ENCODE measurements at places on chromosomes 1 and 21.

DNA sequence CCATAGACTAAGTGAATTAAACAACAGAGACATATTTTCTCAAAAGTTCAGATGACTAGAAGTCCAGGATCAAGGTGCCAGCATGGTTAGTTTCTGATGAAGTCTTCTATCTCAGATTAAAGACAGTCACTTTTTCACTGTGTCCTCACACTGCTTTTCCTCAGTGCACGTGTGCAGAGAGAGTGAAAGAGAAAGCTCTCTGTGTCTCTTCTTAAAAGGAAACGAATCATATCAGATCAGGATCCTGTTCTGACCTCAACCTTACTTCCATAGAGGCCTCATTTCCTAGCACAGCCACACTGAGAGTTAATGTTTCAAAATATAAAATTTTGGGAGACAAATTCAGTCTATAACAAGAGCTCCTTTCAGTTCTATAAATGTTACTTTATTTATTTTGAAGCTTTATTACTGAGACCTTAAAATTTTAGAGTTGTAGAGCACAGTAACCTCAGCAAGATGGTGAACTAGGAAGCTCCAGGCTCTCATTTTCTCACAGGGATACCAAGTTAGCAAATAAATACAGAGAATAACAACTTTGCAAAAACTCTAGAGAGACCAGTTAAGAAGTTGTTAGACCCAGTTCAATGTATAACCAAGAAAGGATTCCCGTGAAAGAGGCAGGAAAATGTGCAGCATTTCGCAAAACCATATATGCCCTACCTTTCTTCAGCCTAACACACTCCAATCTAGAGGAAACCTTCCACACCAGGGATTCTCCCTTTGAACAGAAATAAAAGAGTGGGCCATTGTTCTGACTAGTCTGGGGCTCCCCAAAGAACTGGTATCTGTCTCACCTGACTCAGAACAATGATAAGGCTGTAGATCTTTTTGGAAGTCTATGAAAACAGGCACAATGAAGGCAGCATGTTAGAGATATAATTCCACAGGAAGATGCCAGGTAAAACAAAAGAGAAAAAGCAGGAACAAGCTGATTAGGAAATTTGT lies 372.2 kb downstream of the MRPL39 start:
- DNase-seq = no peak

DNA sequence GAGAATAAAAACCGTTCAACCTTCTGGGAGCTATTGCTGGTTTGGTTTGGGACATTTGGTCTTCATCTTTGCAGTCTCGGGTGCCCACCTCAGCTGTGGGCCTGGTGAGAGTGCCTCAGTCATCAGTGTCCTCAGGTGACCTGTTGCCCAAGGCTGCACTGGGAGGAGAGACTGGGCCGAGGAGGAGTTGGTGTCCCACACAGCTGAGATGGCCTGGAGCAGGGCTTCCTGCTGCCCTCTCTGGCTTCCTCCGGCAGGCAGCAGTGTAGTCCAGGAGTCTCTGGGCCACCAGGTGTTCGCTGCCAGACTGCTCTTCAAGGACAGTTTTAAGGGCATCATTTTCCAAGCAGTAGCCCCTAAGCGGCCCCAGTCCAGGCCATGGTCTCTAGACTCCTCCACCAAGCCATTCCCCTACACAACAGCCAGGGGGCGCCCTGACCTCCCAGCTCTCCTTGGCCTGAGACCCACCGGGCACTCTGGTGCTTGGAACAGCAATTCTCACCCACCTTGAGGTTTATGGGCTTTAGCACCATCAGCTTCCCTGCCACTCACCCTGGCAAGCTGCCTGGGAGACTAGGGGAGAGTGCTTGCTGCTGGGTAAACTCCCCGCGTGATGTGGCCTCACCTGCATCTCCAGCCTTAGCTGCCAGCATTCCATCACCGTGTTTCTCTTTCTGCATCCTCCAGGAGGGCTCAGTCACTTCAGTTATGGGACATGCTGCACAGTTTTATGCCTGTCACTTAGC lies 9.1 kb upstream of the SYTL1 start:
- peak; percentile 85 for DNase-seq

DNA sequence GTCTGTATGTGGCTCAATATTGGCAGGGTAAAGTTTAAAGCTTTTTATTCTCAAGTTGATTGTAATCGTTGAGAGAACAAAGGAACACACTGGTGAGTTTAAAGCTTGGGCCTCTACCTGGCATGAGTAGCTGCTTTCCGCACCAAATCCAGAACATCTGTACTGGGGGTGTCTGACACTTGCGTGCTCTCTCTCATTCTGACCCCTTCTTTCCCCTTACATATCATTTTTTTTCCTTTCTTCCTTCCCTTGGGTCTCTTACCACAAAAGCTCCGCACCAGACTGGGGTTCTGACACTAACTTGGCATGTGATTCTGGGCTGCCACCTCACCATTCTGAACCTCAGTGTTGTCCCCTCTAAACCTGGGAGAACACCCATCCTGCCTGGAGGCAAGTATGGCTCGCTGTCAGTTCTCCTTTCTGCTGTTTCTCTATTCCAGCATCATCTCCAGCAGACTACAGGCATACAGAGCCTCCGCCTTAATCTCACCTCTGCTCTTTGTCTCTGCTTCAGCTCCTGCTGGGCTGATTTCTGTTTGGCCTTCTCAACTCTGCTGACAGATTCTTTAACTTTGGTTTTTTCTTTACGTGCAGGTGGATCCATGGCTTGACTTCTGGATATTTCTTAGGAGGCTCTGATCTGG lies 859 bp upstream of the ERMAP start:
- DNase-seq = peak; percentile 64

- no peak for DNase-seq
Observed at GRCh38 chr1:18079941-18080735, 27.5 kb upstream of the IGSF21 start.

GRCh38 chr1:75745276-75745675 lies 20.8 kb downstream of the ACADM start:
- DNase-seq = no peak

DNA sequence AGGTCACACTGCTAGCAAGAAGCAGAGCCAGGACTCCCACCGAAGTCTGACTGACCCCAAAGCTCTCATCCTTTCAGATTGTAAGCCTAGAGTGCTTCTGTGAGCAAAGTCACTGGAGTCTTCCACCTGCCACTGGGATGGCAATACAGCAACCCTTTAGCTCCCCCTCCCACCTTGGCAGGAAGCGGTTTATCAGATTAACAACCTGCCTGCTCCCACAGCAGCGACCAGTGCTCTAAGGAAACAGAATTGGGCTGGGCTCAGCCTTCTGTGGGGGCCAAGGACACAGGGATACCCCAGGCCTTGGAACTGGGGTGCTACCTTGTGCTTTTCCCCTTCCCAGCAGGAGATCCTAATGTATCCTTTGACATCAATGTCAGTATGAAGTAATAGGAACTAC lies 76.0 kb downstream of the GFI1 start:
- DNase-seq = peak; percentile 71

DNA sequence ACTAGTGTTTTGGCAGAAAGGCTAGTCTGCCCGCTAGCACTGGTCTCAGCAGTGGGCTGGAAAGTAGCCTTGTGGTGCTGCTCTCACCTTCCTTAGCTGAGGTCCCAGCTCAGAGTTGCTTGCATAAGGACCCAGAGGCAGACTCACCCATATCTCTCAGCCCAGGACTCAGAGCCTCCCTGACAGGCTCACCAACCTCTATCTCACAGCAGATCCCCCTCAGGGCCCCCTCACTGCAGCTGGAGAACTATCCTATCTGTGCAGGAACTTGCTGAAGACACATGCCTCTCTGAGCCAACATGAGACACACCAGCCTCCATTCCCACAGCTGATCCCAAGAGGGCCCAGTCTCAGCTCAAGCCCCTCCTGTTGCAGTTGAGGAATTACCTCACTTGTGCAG lies 82.6 kb downstream of the IARS2 start:
- no peak for DNase-seq
